Uterus (tissue), 4 donors: ENCODE measurements at places on chromosomes 1 and 21.

DNA sequence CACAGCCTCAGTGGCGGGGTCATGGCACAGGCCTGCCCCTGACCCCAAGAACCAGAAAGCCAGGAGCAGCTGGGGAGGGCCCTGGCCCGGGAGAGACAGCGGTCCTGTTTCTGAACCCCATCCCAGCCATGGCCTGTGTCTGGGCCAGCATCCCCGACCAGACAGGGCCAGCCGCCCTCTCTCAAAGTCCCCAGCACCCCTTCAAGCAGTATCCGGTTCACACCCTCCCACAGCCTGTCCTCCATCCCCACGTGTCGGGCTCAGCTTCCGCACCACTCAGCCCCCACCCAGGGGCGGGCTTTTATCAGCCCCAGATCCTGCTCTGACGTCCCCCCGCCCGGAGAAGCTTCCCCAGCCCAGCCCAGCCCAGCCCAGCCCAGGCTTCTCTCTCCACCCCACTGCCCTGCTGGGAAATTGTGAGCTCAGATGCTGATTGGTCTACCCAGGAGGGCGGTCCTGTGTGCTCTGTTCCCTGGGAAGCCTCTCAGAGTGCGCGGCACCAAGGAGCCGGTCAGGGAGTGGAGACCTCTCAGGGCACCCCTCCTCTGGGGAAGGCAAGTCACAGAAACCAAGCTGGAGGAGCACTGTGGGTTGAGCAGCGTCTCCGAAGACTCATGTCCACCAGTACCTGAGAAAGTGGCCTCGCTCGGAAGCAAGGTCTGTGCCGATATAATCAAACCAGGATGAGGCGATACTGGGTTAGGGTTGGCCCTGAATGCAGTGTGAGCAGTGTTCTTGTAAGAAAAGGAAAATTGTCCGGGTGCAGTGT, 4.7 kb upstream of the FAAP20 start:
- peak overlapping the region; percentile 74 for H3K27ac ChIP-seq
- H3K4me3 ChIP-seq = peak overlapping the region; percentile 44
- no peaks in the 10 kb centered on the region for H3K27me3 ChIP-seq
- DNase-seq = peak; percentile 92
- H3K4me1 ChIP-seq = peaks cover 22% of the 10 kb centered on the region

- no peak overlapping the region for H3K27ac ChIP-seq
- no peaks in the 10 kb centered on the region for H3K36me3 ChIP-seq
- H3K27me3 ChIP-seq = no peaks in the 10 kb centered on the region
- no peaks in the 10 kb centered on the region for H3K4me1 ChIP-seq
- no peak overlapping the region for H3K4me3 ChIP-seq
Measured at GRCh38 chr1:61975638-61976037, 219.0 kb upstream of the L1TD1 start.

- DNase-seq = no peak
- H3K27ac ChIP-seq = no peak overlapping the region
- H3K4me3 ChIP-seq = no peak overlapping the region
- peaks cover 8% of the 10 kb centered on the region for H3K4me1 ChIP-seq
Measured at GRCh38 chr1:39898648-39899603, 2.8 kb downstream of the MYCL start.

GRCh38 chr21:30962013-30962412, 76.3 kb downstream of the KRTAP19-8 start:
- H3K4me3 ChIP-seq = no peak overlapping the region
- no peaks in the 10 kb centered on the region for H3K4me1 ChIP-seq
- no peak overlapping the region for H3K27ac ChIP-seq
- no peaks in the 10 kb centered on the region for H3K36me3 ChIP-seq

- DNase-seq = no peak
- no peaks in the 10 kb centered on the region for H3K4me1 ChIP-seq
- no peaks in the 10 kb centered on the region for H3K36me3 ChIP-seq
- no peak overlapping the region for H3K27ac ChIP-seq
Measured at GRCh38 chr1:43069461-43070050, 102.5 kb downstream of the EBNA1BP2 start.

GRCh38 chr1:29379443-29380073, 143.2 kb downstream of the PTPRU start:
- DNase-seq = no peak
- no peaks in the 10 kb centered on the region for H3K4me1 ChIP-seq
- H3K4me3 ChIP-seq = no peak overlapping the region
- no peaks in the 10 kb centered on the region for H3K36me3 ChIP-seq
- H3K27ac ChIP-seq = no peak overlapping the region

DNA sequence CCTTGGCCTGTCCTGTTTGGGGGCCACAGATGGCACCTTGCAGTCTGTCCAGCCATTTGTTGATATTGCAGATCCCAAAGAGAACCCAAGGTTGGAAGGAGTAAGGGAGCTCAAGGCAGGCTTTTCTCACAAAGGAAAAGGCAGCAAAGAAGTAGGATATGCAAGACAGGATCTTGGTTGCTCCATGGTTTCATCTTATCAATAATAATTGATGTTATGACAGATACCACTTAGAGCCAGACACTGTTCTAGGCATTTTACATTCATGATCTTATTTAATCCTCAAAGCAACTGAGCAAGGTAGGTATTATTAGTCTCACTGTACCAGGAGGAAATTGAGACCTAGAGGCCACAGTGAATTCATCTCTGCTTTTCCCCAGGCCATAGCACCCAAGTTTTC, 28.8 kb downstream of the BATF3 start:
- H3K36me3 ChIP-seq = no peaks in the 10 kb centered on the region
- H3K27me3 ChIP-seq = no peaks in the 10 kb centered on the region
- no peak overlapping the region for H3K27ac ChIP-seq
- no peak overlapping the region for H3K4me3 ChIP-seq
- H3K4me1 ChIP-seq = peaks cover 7% of the 10 kb centered on the region

DNA sequence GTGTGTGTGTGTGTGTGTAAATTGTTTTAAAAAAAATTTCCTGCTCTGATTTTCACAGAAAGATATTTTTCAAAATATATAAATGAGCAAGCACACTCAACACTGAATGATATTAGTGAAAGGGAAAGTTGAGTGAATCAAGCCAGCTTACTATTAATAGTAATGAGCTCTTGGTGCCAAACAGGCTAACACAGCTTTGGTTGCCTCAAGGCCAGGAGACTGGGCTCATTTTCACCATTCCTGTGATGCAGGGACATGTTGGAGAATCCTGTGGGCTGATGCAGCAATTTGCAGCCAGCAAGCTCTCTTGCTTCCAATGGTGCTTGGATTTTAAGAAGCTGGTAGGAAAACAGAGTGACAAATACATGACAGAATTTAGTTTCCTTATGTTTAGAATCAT, 30.2 kb downstream of the PLA2G4A start:
- no peak for DNase-seq
- H3K36me3 ChIP-seq = no peaks in the 10 kb centered on the region
- no peaks in the 10 kb centered on the region for H3K4me1 ChIP-seq

DNA sequence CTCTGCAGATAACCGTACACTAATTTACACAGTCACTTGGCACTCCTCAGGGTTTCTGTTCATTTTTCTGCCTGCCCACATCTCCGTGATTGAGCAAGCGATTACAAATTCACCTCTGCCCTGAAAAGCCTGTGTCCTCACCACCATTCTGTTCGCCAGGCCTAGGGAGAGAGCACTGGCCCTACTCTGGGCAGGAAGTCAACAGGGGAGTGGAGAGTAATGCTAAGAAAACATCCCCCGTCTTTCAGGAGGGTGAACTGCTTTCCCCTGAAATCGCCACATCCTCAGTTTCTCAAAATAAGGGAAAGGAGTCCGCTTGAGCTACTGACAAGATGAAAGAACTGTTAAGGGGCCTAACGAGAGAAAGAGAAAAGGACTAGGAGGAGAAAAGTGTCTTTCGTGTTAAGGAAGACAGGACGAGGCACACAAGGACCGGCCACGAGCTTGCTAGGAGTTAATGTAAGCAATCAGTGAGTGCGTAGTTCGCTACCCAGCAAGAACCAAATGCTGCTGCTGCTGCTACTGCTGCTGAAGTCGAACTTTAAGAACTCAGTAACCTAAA, 632 bp downstream of the PEX19 start:
- H3K36me3 ChIP-seq = no peaks in the 10 kb centered on the region
- H3K4me1 ChIP-seq = peaks cover 8% of the 10 kb centered on the region
- H3K27ac ChIP-seq = peak overlapping the region; percentile 85
- H3K4me3 ChIP-seq = peak overlapping the region; percentile 89
- DNase-seq = no peak

DNA sequence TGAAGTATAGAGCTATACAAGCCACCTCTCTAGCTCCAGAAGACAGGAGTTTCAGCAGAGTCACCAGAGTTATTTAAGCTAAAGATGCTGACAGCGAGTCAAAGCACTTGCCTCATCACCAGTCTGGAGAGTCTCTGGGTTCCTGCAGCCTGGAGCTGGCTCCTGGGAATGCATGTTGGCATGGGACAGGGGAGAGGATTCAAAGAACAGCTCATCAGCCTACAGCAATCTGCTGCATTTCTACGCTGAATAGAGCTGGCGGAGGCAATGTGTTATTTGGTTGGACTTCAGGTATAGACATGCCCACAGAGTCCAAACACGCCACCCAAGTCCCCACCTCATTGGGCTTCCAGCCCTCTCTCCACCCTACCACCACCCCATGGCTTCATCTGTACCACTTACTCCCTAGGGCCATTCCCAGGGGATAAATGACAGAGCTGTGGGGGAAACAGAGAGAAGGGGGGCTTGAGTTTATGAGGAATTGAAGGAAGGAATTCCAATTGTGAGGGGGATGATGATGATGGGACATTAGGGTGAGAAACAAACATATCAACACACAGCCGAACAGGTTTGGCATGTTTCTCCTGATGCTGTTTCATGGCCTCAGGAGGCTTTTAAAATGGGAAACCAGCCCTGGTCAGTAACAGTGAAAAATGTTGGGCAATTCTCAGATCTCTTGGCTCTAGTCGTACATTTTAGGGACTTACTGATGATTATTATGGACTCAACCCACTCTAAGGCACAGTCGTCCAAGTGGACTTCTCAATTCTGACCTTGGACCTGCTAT, 58.4 kb downstream of the PLEKHA6 start:
- DNase-seq = no peak
- no peaks in the 10 kb centered on the region for H3K4me1 ChIP-seq
- H3K4me3 ChIP-seq = no peak overlapping the region
- H3K27me3 ChIP-seq = no peaks in the 10 kb centered on the region
- H3K36me3 ChIP-seq = no peaks in the 10 kb centered on the region

GRCh38 chr1:117565076-117565556, 40.7 kb upstream of the TENT5C start:
- no peak overlapping the region for H3K27ac ChIP-seq
- H3K27me3 ChIP-seq = no peaks in the 10 kb centered on the region
- H3K36me3 ChIP-seq = no peaks in the 10 kb centered on the region
- H3K4me1 ChIP-seq = no peaks in the 10 kb centered on the region

DNA sequence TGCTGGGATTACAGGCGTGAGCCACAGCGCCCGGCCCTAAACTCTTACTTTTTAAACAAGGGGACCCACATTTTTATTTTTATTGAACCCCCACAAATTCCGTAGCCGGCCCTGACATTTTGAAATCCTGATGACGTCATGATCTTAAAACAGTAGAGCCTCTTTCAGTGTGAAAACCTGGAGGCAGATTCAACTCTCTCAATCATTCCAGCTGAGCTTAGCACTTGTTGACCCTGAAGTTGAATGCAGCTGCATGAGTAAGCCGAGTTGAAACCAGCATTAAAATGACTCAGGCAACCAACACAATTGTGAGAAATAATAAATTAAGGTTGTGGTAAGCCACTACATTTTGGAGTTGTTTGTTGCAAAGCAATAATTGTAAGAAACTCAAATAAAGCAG, 93.9 kb upstream of the ADGRL4 start:
- no peak overlapping the region for H3K4me3 ChIP-seq
- no peak overlapping the region for H3K27ac ChIP-seq
- H3K36me3 ChIP-seq = no peaks in the 10 kb centered on the region

- no peak overlapping the region for H3K4me3 ChIP-seq
- no peak for DNase-seq
- no peaks in the 10 kb centered on the region for H3K36me3 ChIP-seq
- no peaks in the 10 kb centered on the region for H3K4me1 ChIP-seq
- H3K27me3 ChIP-seq = no peaks in the 10 kb centered on the region
Measured at GRCh38 chr1:108072212-108072611, 107.2 kb upstream of the VAV3 start.

- no peak overlapping the region for H3K4me3 ChIP-seq
- H3K27ac ChIP-seq = no peak overlapping the region
- no peaks in the 10 kb centered on the region for H3K36me3 ChIP-seq
- H3K4me1 ChIP-seq = no peaks in the 10 kb centered on the region
Measured at GRCh38 chr1:164101802-164102201, 457.2 kb upstream of the PBX1 start.

DNA sequence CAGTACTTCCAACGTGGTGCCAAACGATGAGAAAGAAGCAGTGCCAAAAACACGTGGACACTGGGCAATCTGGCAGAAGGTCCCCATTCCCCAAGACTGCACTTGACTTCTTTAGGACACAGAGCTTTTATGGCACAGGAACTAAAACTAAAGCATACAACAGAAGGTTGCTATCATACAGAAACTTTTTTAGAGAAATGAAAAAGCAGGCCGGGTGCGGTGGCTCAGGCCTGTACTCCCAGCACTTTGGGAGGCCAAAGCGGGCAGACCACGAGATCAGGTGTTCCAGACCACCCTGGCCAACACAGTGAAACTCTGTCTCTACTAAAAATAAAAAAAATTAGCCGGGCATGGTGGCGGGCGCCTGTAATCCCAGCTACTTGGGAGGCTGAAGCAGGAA, 43.0 kb downstream of the GNB1 start:
- no peak overlapping the region for H3K4me3 ChIP-seq
- H3K27ac ChIP-seq = peak overlapping the region; percentile 2
- no peaks in the 10 kb centered on the region for H3K27me3 ChIP-seq
- DNase-seq = no peak

DNA sequence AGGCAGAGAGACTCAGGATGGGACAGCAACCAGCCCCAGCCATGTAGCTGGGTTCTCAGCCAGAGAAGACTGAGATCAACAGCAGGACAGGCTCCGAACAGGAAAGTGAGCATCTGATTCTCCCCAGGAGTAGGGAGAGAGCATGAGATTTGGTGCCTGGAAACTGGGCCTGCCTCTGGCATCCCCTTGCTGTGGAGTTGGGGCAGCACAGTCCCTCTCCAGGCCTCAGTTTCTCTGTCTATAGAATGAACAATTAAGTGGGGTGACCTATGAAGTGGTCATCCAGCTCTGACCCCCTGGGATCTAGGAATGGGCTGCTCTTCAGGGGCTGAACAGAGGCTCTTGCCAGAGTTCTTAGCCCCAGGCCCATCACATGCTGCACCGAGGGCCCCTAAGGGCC, 55.6 kb downstream of the KLHDC7A start:
- no peak overlapping the region for H3K4me3 ChIP-seq
- H3K27ac ChIP-seq = no peak overlapping the region
- DNase-seq = no peak
- H3K4me1 ChIP-seq = no peaks in the 10 kb centered on the region

DNA sequence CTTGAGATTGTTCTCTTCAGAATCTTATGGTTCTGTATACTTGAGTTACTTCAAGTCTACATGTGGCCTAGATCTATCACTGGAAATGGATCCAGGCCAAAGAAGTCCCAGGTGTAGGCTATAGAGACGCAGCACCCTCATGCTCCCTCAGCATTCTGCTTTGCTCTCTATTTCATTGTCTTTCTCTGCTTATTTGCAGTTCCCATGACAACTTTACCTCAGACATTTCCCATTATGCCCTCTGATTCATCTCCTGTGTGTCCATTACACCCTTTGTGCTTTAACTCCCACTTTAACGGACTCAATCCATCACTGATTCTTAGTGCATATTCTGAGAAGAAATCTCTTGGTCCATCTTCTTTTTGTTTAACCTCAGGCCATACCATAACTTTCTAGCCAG, 236.9 kb upstream of the NRIP1 start:
- DNase-seq = no peak
- no peaks in the 10 kb centered on the region for H3K4me1 ChIP-seq
- no peak overlapping the region for H3K27ac ChIP-seq
- no peaks in the 10 kb centered on the region for H3K36me3 ChIP-seq
- no peaks in the 10 kb centered on the region for H3K27me3 ChIP-seq
- no peak overlapping the region for H3K4me3 ChIP-seq
